ENCODE measurements at places on chromosomes 4 and X.

- DNase-seq, result no peak
Measured at GRCh38 chr4:142365391-142365790, 480.7 kb downstream of the INPP4B start.

DNA sequence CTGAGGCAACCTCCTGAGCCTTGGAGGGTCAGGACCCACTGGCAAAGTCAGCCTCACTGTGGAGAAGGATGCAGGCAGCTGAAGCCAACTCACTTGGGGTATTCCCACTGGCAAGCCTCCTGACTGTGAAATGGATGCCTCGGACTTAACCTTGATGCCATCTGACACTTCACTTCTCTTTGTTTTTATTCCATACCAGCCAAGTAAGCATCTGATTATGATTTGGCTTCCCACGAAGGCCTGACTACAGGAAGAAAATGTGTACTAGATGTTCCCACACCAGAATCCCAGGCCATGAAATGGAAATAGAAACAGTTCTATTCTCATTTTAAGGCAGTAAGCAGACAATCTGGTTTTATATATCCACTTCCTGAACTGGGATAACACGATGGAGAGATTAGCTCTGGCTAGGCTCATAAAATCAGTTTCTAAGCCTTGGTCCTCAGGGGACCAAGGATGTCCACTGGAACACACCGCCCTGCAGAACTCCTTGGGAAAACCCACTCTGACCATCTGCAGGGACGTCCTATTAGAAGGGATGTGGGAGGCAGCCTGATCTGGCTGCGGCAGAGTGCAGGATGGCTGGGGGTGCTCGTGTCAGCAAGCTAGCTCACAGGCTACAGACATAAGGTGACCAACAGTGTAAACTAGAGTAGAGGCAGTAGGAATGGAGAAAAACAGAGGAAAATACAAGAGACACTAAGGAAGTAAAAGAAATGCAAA, 89.3 kb downstream of the TSPAN5 start:
- no peak for DNase-seq

- DNase-seq, result no peak
Measured at GRCh38 chr4:156195914-156196313, 242.2 kb upstream of the CTSO start.

GRCh38 chr4:130233377-130234047, 1137.6 kb downstream of the C4orf33 start:
- no peak for DNase-seq

DNA sequence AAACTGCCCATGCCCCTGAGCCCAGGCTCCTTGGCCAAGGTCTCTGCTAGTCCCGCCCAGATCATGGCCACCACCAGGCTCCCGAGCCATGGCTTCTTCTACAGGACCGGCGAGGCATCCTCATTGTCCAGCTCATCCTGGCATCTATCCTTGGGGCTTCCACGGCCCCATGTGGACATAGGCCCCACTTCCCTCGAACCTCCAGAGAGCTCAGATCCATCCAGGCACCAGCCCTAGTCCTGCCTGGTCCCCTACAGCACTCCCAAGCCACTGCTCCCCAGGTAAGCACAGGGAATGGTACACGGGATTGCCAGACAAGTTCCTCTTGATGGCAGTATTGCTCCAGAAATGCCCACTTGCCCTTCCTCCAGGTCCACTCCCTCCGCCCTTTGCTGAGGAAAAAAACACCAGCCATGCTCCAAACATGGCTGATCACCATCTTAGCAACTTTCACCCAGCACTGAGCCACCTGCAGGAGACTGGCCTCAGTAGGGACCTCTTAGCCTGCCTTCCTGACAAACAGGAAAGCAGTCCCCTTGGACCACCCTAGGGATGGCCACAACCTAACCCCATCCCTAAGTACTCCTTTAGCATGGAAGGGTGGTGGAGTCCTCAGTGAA, 272.1 kb upstream of the AGTR2 start:
- DNase-seq, result no peak

GRCh38 chr4:168656946-168657473, 160.2 kb downstream of the PALLD start:
- no peak for DNase-seq

- no peak for DNase-seq
Measured at GRCh38 chrX:103329991-103330390, at the start of gene TCEAL7. Gene TCEAL7 (plus strand): TSS chrX:103330239. CDS start chrX:103331404, 1,165 bp downstream.

DNA sequence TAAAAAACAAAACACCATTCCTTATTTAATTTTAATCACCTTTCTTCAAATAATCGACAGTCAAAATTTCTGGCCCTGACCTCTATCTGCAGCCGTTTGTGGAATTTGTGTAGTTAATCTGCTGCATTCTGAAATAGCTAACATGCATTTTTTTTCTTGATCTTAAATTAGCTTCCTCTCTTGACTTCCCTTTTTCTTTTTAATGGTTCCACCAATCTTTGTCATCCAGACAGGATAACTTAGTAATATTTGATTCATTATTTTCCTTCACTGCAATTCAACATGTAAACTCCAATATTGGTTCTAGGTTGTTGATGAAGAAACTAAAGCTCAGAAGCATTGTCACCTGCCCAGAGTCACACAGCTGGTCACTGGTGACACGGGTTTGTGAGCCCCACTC, 77.3 kb downstream of the ARHGAP10 start:
- DNase-seq, result no peak

GRCh38 chr4:53617101-53617680, 25.9 kb upstream of the LNX1 start:
- no peak for DNase-seq

DNA sequence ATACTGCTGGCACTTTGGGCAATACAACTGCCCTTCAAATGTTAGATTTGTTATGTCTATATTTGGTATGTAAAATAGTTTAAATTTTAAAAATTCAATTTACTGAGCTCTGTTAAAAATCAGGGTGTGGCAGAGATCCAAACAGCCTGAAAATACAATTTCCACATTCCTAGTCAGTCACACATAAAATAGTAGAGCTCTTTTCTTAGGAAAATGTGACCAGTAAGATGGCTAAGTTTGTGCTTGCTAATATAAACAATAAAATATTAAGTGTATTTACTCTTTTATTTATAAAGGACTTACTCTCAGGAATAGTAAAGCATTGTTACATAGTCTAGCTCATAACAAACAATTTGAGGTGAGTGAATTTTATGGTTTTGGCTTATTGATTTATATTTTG, 200.2 kb downstream of the DKK2 start:
- DNase-seq, result no peak

DNA sequence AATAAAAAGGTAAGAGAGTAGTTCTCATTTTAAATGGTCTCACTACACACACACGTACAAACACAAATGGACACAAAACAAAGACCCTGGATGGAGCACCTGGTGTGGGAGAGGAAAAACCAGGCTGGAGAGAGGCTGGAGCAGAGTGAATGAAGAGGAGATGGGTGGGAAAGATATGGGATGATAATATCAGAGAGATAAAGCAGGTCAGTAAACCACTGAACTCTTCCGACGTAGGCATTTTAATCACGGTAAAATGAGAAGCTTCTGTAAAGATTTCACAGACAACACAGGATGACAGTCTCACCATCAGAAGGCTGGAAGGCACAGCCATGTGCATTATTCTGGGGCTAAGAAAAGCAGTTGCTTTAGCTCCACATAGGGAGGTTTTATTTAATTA, 532.8 kb downstream of the KCNIP4 start:
- DNase-seq, result no peak

DNA sequence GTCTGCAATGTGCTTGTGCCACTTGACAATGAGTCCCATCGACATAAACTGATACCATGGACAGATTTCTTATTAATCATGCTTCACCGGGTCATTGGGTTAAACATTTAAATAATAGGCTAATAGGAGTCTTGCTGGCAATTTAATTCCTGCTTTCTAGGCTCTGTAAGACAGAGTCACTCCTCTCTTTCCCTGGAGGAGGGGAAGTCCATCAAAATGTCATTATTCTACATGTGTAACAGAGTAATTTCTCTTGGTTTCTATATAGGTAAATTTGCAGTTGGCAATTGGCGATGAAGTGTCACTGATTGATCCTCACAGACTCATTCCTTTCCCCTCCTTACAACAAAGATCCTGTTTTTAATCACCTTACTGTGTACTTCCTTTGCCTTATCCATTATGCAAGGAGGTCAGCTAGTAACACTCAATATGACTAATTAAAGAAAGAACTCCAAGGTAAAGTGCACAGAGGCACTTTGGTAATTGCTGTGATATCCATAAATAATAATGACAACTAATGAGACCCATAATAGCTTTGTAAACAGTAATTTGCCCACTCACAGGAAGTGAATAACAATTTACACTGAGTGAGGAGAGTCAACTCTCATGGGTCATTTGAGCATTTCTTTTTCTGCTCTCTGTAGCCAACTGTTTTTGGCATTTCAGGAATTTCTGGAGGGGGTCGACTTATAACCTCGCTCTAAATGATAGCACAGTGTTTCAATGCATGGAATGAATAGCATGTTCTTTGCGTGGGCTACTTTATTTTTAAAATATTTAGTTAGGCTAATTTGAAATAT, 184.0 kb downstream of the UGT8 start:
- no peak for DNase-seq

GRCh38 chr4:26075583-26075982, 161.6 kb downstream of the SMIM20 start:
- no peak for DNase-seq

- DNase-seq, result no peak
Measured at GRCh38 chr4:142845293-142846107, 601 bp downstream of the INPP4B start.

- DNase-seq, result no peak
Measured at GRCh38 chr4:14336656-14337055, 665.6 kb upstream of the CPEB2 start.

DNA sequence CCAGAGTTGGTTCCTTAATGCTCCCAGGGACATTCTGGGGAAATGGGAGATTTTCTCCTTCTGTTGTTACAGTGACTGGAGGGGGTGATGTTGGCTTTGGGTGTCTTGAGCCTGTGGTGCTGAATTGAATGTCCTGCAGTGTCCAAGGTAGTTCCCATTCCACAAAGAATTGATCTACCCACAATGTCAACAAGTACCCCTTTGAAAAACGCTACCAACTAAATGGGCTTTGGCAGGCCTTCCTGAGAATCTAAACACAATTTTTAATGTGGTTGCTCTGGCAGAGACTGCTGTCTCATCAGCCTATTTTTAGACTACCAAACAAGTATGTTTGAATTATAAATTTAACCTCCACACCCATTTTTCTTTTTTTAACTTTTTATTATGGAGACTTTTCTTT, 69.4 kb downstream of the CCKAR start:
- no peak for DNase-seq

DNA sequence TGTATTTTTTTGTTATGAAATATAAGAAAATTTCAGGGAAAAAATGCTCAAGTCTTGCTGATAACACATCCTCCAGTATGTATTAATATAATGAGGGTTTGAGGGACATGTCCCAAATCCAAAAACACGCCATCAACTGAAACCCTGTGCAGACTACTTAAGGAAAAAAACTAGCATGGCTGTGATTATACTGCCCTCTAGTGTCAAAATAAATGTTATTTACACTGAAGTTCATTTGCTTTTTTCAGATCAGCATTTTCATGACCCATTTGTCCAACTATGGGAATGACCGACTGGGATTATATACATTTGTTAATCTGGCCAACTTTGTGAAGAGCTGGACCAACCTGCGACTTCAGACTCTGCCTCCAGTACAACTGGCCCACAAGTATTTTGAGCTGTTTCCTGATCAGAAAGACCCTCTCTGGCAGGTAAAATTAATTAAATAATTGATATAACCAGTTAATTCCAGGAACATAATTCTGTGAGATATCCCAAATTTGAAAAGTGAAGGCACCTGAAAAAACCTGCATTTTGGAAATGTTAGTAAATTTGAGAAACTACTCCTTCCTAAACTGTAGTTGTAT, 128.5 kb downstream of the PRSS12 start:
- no peak for DNase-seq

- DNase-seq, result no peak
Measured at GRCh38 chr4:81606801-81607501, 135.2 kb upstream of the RASGEF1B start.

DNA sequence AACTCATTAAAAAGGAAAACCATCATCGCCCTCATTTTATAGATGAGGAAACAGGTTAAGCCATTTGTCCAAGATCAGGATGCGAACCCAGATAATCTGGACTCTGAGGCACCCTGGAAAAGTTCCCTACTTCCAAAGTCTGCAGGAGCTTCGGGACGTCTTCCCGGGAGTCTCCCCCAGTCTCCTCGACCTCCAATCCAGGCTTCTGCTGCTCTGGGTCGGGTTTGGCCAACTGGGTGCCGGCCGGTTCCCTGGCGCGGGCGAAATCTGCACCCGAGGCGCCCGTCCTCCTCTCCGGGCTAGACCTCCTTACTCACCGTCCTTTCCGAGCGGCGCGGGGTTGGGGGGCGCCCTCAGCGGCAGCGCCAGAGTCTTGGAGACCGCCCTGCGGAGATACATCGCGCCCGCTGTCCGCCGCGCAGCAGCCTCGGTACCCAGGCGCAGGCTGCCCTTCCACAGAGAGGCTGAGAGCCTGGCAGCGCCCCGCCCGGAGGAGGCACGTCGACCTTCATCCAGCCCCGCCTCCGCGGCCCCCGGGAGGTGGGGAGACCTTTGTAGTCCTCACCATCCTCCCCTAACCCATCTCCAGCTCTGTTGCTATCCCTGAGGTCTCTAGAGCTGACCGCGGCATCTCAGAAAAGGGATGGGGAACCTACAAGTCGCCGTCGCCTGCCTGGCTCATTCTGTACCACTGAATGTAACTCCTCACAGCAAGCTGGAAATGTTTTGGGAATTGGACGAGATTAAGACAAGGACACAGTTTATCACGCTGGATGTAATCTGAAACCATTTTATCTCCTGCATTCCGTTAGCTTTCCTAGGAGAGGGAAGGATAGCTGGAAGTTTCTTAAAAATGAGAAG, at the start of gene MGARP:
TSS of gene MGARP (minus strand) at position 466 of the 861 bp plus-strand sequence. CDS start at position 399, 67 bp downstream.
- DNase-seq, result peak; percentile 5

GRCh38 chr4:76488455-76488854, 53.4 kb downstream of the SHROOM3 start:
- DNase-seq, result no peak

GRCh38 chrX:68895341-68895755, 66.5 kb downstream of the EFNB1 start:
- DNase-seq, result no peak

GRCh38 chr4:184356366-184356765, 118.0 kb downstream of the IRF2 start:
- no peak for DNase-seq

- no peak for DNase-seq
Measured at GRCh38 chrX:133213117-133213516, 5.0 kb downstream of the TFDP3 start.

DNA sequence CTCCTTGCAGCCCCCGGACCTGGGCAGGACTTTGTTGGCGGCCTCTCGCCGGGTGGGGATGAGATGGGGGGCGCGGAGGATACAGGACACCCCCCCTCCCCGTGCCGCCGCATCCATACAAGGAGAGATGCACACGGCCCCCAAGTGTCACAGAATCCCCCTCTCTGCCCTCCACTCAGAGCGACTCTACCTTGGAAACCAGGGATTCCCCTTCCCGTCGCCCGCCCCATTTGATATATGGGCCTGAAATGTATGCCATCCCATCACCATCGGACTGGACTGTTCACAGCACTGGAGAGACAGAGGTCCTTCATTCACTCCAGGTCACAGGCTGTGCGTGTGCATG, 426 bp downstream of the PORCN start:
- DNase-seq, result no peak

Data from activated T-cell treated with anti-CD3 and anti-CD28 coated beads for 4 hours (primary cell).